ENCODE measurements at places on chromosomes 16 and 17.

DNA sequence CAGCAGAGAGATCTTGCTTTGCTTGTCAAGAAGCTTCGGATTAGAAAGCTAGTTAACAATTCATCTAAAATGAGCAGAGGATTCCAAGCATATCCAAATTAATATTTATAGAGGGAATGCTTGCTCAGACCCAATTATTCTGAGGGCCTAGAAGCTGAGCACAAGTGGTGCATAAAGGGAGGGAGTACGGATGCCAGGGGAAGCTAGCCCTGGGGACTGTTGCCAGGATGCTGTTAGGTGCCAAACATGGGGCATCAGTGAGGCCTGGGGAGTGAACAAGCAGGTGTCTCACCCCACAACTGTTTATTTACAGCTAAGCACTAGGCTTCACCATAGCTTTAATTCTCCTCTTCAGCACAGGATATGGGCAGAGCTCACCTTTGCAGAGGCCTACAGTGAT, 684.1 kb upstream of the C16orf82 start:
- no peak for DNase-seq

- DNase-seq: no peak
Observed at GRCh38 chr17:80337195-80337895, 76.7 kb downstream of the RNF213 start.

- no peak for DNase-seq
Observed at GRCh38 chr16:10694830-10695229, at the start of gene TEKT5. Gene TEKT5, minus strand, starts transcription at chr16:10694930. Its CDS starts 57 bp downstream, at chr16:10694873.

DNA sequence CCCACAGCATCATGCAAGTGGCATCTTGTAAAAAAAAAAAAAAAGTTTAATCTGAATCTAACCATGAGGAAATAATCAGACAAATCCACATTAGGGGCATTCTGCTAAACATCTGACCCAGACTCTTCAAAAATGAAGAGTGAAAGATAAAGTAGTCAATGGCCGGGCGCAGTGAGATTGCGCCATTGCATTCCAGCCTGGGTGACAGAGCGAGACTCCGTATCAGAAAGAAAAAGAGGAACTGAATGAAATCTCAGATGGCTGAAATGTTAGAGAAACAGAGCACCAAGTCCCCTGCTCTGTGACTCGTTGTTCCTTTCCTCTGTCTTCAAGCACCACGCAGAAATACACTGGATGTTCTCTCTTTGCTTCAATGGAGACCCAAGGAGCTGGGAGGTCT, 12.7 kb upstream of the RNF135 start:
- DNase-seq: no peak

DNA sequence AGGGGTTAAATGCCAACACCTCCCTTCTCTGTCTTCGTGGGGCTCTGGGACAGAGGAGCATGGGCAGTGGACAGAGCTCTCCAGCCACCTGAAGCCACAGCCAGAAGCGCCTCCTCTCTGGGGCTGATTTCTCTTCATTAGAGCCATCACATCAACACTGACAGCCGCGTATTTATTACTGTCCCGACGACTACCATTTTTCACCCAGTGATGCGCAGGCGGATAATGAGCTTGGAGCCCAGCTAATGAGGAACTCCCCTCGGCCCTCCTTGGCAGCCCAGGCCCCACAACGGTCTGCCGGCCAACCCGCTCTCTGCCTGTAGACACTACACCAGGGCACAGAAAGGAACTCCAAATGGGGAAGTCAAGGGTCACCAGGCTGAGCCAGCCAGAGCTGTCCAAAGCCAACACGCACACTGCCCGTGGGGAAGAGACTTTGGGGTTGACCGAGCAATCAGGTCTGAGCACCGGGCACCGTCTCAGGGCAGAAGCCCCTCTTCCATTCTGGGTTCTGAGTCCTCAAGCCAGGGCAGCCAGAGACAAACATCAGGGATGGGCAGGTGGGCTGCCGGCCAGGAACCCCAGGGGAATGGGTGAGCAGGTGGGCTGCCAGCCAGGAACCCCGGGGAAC, 13.2 kb downstream of the SDK2 start:
- DNase-seq: no peak
